CD4-positive, alpha-beta T cell treated with Interleukin-6 at 100 ng/mL for 8 hours (primary cell): ENCODE measurements at places on chromosomes 5 and 9.

- no peak for DNase-seq
These were observed at the start of gene DMRTA1 for GRCh38 chr9:22446589-22446949. TSS of gene DMRTA1 (plus strand) at chr9:22446824. CDS start at chr9:22447066, 242 bp downstream.

GRCh38 chr5:115184770-115185169, 15.1 kb upstream of the TRIM36 start:
- DNase-seq, result no peak

- no peak for DNase-seq
These were observed 12.8 kb upstream of the GNPDA1 start for GRCh38 chr5:142025637-142026036.

- DNase-seq, result no peak
These were observed 2.3 kb downstream of the SHROOM1 start for GRCh38 chr5:132827943-132828673.

GRCh38 chr9:133592731-133593409, 16.3 kb downstream of the FAM163B start:
- no peak for DNase-seq
